Adrenal gland (tissue), 19 donors: ENCODE measurements at places on chromosomes 11 and 22. TPM values are rescaled to one million over a fixed set of nuclear protein-coding genes. Genes with fewer than 3 reads are reported as not detected.
A peak's percentile ranks its signal among the peaks of the same experiment; 100 is the strongest.

The SCGB2A2 gene
- not detected for total RNA-seq

DNA sequence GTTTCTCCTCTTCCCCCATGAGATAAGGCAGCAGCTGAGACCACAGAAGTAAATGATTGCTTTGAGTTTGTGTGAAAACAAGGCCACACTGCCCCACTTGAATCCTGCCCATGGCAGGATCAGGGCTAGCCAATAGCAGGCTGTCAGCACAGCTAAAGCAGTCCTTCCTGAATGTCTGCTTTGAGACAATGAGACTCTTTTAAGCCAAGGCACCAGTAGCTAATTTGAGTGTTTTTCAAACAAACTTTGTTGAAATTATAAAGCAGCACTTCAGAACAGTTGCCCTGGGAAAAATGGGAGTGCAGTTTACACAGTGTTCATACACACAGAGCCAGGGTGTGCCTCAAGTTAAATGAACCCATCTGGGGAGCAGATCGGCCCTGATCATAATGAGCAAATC lies 103.5 kb upstream of the OR5AK2 start:
- no peaks in the 10 kb centered on the region for H3K4me1 ChIP-seq
- H3K4me3 ChIP-seq = no peak overlapping the region
- no peak overlapping the region for H3K27ac ChIP-seq
- H3K27me3 ChIP-seq = no peaks in the 10 kb centered on the region
- H3K36me3 ChIP-seq = no peaks in the 10 kb centered on the region
- DNase-seq = no peak

GRCh38 chr11:37963440-37963839 lies 1365.4 kb upstream of the RAG2 start:
- H3K4me1 ChIP-seq = no peaks in the 10 kb centered on the region
- H3K36me3 ChIP-seq = no peaks in the 10 kb centered on the region
- no peak for DNase-seq
- no peak overlapping the region for H3K4me3 ChIP-seq

DNA sequence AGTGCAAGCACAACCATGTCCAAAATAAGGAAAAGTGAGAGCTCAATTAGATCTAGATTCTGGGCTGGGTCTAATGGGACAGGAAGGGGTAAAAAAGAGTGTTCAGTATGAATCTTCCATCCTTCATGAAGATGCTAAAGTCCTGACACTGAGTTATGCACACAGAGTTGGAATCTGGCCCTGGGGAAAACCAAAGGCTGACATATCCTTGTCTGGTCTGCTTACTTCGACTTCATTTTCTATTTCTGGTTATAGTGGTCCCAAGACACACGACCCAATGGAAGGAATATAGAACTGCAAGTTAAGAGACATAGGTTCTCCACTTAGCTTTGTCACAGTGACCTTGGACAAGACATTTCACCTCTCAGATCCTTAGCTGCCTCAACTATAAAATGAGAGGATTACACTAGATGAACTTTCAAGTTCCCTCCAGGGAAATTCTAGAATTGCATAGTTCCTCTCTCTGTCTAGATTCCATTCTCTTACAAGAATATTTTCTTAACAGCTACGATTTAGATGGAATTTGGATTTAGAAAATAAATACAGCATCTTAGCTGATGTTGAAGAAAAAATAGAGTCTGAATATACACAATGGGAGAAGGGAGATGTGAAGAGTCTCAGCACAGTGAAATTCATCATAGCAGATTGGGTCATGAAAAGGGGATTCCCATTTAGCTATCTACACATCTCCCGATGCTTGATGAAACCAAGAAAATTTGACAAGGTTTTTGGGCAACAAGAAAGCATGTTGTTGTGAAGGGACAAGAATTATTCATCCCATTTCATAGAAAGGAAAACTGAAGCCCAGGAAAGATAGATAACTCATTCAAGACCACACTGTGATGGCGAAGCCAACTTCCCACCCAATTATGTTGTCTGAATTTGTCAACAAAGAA lies 3.3 kb downstream of the BLID start:
- no peaks in the 10 kb centered on the region for H3K27me3 ChIP-seq
- H3K27ac ChIP-seq = no peak overlapping the region
- no peaks in the 10 kb centered on the region for H3K36me3 ChIP-seq
- DNase-seq = no peak
- H3K4me3 ChIP-seq = no peak overlapping the region

The KRTAP5-6 gene
- not detected for total RNA-seq

DNA sequence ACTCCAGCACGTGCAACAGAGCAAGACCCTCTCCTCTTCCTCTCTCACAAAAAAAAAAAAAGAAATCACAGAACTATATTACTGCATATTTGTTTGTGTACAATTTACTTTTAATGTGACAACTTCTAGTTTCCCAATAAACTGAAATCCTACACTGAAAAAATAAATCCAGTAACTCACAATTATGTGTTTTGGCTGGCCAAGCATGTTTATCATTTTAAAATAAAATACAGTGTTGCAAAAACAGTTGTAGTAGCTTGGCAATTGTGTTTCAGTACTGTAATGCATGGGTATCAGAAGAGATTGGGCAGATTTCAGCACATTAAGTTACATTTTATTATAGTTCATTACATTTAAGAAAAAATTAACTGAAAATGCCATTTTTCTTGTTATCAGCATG lies 344.9 kb downstream of the ETS1 start:
- no peak overlapping the region for H3K4me3 ChIP-seq
- no peaks in the 10 kb centered on the region for H3K4me1 ChIP-seq
- no peaks in the 10 kb centered on the region for H3K27me3 ChIP-seq

DNA sequence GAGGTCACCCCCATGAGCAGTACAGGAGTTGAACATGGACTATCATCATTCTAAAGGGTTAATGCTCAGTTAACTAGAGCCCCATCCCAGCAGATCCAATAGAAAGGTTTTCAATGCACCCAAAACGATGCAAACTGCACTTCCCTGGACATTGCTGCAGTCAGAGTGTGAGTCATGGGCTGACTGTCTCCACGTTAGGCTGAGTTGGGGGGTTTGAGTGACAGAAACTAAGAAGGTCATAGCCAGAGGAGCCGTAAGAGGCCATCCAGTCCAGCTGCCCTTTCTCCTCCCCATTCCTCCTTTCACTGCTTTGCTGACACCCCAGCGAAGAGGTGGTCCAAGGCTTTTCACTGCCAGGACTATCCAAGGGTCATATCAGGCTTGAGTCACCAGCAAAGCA lies 10.5 kb upstream of the OR2AT4 start:
- no peak overlapping the region for H3K4me3 ChIP-seq
- no peaks in the 10 kb centered on the region for H3K36me3 ChIP-seq
- H3K4me1 ChIP-seq = no peaks in the 10 kb centered on the region

GRCh38 chr11:2869561-2870427 lies 15.8 kb downstream of the CDKN1C start:
- no peak overlapping the region for H3K4me3 ChIP-seq
- peaks cover 15% of the 10 kb centered on the region for H3K27me3 ChIP-seq
- no peaks in the 10 kb centered on the region for H3K36me3 ChIP-seq

GRCh38 chr22:39081016-39081415 lies 3.9 kb downstream of the APOBEC3G start:
- H3K36me3 ChIP-seq = no peaks in the 10 kb centered on the region
- H3K27ac ChIP-seq = no peak overlapping the region
- no peaks in the 10 kb centered on the region for H3K27me3 ChIP-seq
- H3K4me3 ChIP-seq = no peak overlapping the region

DNA sequence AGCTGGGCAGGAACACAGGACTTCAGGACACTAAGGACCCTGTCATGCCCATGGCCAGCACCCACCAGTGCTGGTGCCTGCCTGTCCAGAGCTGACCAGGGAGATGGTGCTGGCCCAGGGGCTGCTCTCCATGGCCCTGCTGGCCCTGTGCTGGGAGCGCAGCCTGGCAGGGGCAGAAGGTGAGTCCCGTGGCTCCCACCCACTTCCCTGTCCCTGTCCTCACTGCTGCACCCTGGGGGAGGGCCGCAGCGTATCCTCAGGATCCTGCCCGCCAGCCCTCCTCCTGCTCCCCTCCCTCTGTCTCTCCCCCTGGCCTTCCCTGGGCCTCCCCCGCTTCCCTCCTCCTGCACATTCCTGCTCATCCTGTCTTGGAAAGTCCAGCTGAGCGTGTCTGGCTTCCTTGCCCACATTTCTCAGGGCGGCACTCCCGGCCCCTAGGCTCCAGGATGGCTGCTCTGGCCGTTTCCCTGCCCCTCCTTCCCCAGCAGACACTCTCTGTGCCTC lies 8.7 kb downstream of the CSF2RB start:
- H3K4me1 ChIP-seq = no peaks in the 10 kb centered on the region
- no peak overlapping the region for H3K27ac ChIP-seq
- no peak overlapping the region for H3K4me3 ChIP-seq
- no peaks in the 10 kb centered on the region for H3K36me3 ChIP-seq
- peak; percentile 33 for DNase-seq

DNA sequence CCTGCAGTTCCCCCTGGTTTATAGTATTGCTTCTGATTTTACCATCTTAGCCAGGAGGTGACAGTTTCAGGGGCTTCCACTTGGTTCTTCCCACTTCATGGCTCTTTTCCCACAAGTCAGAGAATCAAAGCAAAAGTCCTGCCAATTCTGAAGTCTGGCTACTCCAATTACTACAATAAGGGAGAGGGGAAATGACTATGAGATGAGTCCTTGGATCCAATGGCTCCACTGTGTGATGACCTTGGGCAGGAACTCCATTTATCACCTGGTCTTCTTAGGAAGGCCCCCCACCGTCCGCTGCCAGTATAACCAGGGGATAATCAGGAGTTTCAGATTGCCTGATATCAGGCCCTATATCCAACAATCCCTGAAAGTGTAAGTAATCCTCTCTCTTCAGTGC lies 31.6 kb upstream of the CCND1 start:
- no peaks in the 10 kb centered on the region for H3K4me1 ChIP-seq
- H3K27me3 ChIP-seq = no peaks in the 10 kb centered on the region
- H3K27ac ChIP-seq = no peak overlapping the region
- no peak for DNase-seq
- H3K4me3 ChIP-seq = no peak overlapping the region

DNA sequence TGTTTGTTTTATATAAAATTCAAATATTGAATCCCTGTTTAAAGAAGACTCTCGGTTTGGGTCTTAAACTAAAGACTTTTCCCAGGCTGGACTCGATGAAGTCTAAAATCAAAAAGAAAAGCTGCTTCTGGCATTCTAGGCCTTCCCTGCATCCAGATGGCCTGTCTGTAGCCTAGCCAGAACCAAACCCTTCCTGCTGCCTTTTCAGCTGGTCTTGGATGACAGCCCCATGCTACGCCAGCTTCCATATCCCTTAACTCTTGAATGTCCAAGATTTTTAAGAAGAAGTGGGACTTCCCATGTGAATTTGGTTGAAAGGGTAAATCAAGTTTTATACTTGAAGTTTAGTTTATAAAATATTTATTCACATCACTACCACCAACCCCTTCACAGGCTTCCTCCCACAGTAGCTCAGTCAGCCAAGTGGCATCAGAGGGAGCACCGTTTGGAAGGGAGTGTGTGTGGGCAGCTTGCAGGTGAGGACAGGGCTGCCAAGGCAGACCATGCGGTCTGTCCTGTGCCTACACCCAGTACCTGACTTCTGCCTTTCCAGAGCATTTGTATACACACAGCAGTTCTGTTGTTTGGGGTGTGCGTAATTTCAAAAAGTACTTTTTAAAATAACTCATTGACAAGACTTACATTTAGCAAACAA lies 18.2 kb upstream of the PSMA1 start:
- no peak for DNase-seq
- H3K36me3 ChIP-seq = no peaks in the 10 kb centered on the region
- no peak overlapping the region for H3K4me3 ChIP-seq

DNA sequence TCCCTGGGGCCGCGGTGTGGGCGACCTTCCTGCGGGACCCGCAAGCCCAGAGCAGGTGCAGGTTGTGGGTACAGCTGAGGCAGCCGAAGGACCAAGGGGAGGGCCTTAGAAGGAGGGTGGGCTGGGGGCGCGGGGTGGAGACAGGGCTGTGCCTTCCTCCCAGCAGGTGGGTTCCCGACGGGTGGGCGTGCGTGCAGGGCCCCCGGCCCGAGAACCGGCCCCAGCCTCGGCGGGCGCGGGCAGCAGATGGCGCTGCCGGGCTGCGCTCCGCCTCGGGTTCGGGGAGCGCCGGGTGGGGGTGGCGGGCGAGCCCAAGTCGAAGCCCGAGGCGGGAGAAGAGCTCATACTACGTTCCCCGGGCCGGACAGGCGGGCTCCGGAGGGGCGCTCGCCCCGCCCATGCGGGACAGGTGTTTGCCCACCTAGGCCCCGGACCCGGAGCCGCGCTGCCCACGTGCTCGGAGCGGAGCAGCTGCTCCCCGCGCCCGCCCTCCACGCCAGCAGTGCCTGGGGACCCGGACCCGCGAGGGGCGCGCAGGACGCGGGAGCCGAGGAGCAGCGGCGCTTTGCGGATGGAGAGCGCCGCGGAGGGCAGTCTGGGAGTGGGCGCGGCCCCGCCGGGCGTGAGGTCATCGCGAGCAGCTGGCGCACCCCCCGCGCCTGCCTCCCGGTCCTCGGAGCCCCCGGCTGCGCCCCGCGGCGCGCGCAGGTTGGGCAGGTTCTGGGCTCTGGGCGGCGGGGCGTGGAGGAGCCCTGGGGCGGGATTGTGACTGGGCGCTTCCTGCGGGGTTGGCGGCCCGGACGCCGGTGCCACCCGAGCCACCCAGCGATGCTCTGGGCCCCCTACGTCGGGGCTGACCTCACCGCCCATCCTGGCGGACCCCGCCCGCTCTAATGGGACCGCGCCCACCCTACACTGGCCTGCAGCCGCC lies 25.3 kb downstream of the DUSP8 start:
- H3K27ac ChIP-seq = no peak overlapping the region
- H3K4me3 ChIP-seq = no peak overlapping the region
- peaks cover 26% of the 10 kb centered on the region for H3K27me3 ChIP-seq
- DNase-seq = no peak
- no peaks in the 10 kb centered on the region for H3K36me3 ChIP-seq

The MMP8 gene
- total RNA-seq = not detected

DNA sequence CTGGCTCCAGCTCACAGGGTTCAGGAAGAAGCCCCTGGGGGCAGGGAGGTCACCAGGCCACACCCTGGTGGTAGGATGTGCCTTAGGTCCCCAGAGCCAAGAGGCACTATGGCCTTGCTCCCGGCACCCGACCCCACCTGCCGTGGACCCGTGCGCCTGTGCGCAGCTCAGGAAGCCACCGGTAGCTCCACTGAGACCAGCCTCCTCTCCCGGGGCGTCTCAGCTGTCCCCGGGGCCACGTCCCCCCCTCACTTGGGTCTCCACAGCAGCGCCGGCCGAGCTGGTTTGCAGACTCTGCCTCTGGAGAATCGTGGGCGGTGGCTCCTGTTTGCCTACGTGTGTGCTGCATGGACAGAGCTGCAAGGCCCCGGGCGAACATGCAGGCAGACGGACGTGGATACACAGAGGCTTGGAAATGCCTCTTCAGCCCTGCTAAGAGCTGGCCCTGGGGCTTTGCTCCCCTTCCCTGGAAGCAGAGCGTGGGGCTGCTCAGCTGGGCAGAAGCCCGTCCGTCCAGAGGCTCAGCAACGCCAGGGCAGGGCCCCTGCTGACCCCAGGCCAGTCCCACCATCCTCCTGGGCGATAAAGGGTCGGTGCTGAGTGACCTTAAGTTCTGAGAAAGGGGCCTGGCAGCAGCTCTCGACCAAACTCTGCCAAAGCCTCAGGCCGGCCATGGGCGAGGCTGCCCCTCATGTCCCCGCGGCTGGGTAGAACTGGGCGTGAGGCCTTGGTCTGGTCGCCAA lies 15.3 kb upstream of the MUC5B start:
- H3K27ac ChIP-seq = no peak overlapping the region
- peaks cover 7% of the 10 kb centered on the region for H3K27me3 ChIP-seq
- no peaks in the 10 kb centered on the region for H3K36me3 ChIP-seq

- H3K27me3 ChIP-seq = no peaks in the 10 kb centered on the region
- no peaks in the 10 kb centered on the region for H3K36me3 ChIP-seq
- no peak overlapping the region for H3K27ac ChIP-seq
- no peak overlapping the region for H3K4me3 ChIP-seq
- no peak for DNase-seq
These were observed 53.6 kb downstream of the NAV2 start for GRCh38 chr11:19766206-19766605.

The OR5M10 gene
- total RNA-seq = not detected

The BTG4 gene
- total RNA-seq = not detected

The BRSK2 gene
- 0.18 TPM for total RNA-seq
